ENCODE measurements at places on chromosomes 7 and 10.
A peak's percentile ranks its signal among the peaks of the same experiment; 100 is the strongest.

GRCh38 chr10:43375401-43376020, 4.1 kb downstream of the FXYD4 start:
- no peak for DNase-seq

DNA sequence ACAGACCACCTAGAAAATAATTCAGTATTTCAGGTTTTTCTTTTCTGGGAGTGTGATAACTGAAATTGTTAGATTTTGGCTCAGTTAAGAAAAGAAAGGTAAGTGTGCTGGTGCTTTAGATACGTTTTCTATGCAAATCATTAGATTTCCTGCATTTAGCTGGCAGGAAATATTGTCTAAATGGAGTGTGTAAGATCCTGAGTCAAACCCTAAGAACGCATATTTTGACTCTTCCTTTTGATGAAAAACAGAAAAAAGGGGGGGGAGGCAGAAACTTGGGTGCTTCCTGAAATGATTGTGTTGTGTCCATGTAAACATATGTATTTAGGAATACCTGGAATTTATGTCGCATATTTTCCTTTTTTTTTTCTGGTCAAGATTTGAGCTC, 1.2 kb downstream of the GRK5 start:
- DNase-seq = peak; percentile 39

- no peak for DNase-seq
Observed at GRCh38 chr7:114783508-114783907, 138.4 kb upstream of the MDFIC start.

GRCh38 chr10:28496481-28496961, 36.4 kb upstream of the WAC start:
- no peak for DNase-seq

DNA sequence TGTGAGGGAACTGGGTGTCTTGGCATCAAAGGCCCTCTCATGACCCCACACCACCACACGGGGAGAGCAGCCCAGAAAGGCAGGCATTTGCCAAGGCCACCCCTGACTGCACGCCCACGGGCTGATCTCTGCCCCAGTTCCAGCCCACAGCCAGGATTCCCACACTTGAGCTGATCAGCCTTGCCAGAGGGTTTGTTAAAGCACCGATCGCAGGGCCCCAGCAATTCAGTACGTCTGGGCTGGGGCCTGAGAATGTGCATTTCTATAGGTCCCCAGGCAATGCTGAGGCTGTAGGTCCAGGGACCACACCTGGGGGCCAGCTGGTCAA, 103.9 kb downstream of the TNS3 start:
- peak; percentile 12 for DNase-seq

GRCh38 chr7:117582219-117582704, 102.4 kb downstream of the CFTR start:
- peak; percentile 52 for DNase-seq

GRCh38 chr7:94303695-94304094, 91.0 kb upstream of the COL1A2 start:
- peak; percentile 95 for DNase-seq

GRCh38 chr10:24237801-24238395, 29.0 kb downstream of the KIAA1217 start:
- peak; percentile 24 for DNase-seq

DNA sequence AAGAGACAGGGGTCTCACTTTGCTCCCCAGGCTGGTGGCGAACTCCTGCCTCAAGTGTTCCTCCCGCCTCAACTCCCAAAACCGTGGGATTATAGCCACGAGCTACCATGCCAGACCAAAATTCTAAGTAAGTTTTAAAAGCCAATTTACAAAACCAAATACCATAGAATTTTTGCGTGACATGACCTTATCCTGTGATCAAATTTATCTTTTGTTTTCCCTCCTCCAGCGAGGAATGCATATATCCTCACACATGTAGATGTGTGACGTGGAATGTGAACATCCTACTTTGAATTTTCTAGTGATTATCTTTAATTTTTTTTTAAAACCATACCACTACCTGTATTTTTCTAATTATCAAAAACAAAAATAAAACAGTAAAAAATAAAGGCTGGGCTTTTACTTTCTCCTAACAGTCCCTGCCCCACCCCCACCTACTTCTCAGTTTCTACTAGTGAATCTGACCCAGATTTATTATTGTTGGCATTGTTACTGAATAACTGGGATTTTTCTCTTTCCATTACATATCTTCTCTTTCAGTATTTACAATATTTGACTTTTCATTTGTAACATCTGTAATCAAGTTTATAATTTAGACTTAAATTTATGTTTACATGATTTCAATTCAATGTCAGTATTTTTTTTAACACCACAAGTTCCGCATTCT, 26.0 kb downstream of the CYTH3 start:
- DNase-seq = no peak

Data from lung (tissue), 17 donors.